ENCODE measurements at places on chromosomes 5 and 9.

DNA sequence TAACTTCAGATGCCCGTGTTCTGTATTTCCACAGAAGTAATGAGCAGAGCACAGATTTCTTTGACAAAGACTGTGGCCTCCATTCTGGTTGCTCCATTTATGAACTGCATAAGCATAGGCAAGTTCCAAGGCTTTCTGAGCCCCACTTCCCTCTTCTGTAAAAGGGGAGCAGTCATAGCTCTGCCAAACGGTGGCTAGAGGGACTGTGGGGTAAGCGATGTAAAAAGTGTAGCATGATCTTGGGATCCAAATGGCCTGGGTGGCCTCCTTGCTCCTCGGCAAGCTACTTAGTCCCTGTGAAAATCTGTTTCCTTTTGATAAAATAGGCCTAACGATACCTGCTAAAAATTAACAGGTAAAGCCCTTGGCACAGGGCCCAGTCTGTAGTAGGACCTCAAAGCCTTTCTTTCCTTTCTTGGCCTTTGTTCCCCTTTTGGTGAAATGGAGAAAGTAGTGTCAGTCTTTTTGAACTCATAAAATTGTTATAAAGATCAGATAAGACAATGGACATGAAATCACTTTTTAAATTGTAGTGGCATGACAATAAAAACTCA lies 646.6 kb downstream of the ACTL7B start:
- no peak for DNase-seq

GRCh38 chr9:86788456-86788855 lies 158.8 kb downstream of the GAS1 start:
- no peak for DNase-seq

DNA sequence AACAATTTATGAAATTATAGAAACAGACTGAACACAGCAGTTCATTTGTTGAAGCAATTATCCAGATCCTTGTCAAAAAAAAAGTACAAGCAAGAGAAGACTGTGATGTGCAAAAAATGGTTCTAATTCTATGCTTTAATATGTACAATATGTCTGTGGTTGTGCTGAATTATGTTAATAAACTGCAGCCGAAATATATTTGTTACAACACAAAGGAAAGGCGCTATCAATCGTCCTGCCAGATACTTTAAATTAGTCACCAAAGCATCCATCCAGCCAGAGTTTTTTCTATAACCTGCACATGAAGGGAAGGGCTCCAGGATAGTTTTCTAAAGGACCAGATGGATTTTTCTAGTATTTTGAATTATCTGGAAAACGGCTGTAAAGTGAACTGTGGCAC lies 259.5 kb downstream of the BNC2 start:
- DNase-seq: no peak

DNA sequence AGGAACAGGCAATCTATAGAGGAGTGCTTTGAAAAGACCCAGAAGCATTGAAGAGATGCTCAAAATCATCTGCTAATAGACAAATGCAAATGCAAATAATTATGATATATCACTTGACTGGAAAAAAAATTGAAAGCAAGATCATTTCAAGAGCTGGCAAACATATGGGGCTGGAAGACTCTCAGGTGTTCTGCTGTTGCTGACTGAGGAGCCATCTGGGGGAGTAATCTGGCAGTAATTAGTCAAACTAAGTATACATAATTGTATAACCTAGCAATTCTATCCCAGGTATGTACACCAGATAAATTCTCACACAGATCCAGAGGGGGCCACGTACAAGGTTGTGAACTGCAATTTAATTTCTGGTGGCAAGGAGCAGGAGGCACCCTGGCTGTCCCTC lies 4.6 kb upstream of the HMHB1 start:
- DNase-seq: no peak
